HepG2 (cell line): ENCODE measurements at places on chromosomes 11 and 22. TPM values are rescaled to one million over a fixed set of nuclear protein-coding genes. Genes with fewer than 3 reads are reported as not detected.

The OR52N4 gene
- polyA plus RNA-seq, result 0.18 and 0.30 TPM in 2 replicates

DNA sequence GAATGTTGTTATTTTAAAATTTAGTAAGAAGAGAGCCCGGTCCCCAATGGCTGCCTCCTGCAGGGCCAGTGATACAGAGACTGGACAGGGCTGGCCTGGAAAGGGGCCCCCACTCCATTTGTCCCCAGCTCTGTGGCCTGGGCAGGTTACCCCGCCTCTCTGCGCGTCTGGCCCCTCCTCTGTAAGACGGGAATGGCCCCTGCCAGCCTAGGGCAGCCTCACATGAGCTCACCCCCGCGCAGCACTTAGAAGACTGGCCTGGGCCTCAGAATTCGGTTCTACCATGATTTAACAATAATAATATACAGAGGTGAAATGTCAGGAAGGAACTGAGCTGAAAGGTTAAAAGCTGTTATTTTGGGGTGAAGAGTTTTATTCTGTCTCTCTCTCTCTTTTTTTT, 1.3 kb downstream of the APOBEC3G start:
- DNase-seq, result no peak

- DNase-seq, result no peak
Observed at GRCh38 chr11:64245401-64245796, 1.3 kb downstream of the PPP1R14B start.

GRCh38 chr11:8357891-8358566, 94.4 kb upstream of the LMO1 start:
- DNase-seq, result no peak

- DNase-seq, result no peak
Observed at GRCh38 chr22:28952857-28953256, 69.5 kb downstream of the ZNRF3 start.
